Stimulated activated naive CD8-positive, alpha-beta T cell treated with anti-CD3 and anti-CD28 coated beads, Interleukin-15, amount 100 ng/mL, for 72 hours (primary cell): ENCODE measurements at places on chromosomes 13 and 19.

- no peak for DNase-seq
These were observed at the start of gene WDR88 for GRCh38 chr19:33132021-33132420. Gene WDR88, plus strand, starts transcription at chr19:33132114. Its CDS starts 56 bp downstream, at chr19:33132170.

DNA sequence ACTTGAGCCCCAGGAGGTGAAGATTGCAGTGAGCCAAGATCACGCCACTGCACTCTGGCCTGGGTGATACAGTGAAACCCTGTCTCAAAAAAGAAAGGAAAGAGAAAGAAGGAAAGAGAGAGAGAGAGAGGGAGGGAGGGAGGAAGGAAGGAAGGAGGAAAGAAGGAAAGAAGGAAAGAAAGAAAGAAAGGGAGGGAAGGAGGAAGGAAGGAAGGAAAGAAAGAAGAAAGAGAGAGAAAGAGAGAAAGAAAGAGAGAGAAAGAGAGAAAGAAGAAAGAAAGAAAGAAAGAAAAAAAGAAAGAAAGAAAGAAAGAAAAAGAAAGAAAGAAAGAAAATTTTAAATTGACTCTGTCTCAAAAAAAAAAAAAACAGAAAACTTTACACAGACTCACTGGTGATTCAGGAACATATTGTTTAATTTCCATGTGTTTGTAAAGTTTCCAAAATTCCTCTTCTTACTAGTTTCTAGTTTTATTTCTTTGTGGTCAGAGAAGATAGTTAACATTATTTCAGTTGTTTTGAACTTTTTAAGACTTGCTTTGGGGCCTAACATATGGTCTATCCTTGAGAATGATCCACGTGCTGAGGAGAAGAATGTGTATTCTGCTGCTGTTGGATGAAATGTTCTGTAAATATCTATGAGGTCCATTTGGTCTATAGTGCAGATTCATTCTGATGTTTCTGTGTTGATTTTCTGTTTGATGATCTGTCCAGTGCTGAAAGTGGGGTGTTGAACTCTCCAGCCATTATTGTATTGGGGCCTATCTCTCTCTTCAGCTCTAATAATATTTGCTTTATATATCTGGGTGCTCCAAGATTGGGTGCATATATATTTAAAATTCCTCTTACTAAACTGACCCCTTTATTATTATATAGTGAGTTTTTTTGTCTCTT, 204.4 kb upstream of the SERP2 start:
- no peak for DNase-seq

- DNase-seq, result no peak
These were observed 71.5 kb downstream of the KCTD15 start for GRCh38 chr19:33868076-33868735.

DNA sequence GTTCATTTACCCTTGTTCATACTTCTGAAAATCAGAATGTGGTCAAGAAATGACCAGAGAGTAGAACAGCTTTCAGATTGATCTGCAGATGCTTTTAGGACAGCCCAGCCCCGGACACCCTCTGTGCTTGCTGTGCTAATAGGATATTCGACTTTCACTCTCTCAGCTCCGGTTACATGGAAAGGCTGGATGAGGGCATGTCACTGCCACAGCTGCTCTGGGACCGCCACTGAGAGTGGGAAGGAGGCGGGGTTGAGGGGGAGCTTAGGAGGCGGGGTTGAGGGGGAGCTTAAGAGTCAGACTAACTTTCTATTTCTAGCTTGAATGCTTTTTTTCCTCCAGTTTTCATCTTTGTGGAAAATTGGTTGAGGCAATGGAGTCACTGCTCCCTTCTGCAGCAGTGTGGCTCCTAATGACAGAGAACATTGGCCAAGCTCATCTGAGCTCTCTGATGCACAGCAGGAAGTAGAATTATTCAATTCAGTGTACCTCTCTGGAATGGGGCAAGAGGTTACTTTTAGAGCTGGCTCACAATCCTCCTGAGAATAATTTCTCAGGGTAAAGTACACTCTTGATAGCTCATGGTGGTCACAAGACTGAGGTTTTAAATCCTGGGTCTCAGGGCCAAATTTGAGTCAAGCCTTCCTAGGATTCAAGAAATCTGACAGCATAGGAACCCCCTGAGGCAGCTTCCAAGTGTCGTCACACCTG, 74.6 kb upstream of the NPAS1 start:
- no peak for DNase-seq

GRCh38 chr13:114212158-114212495, 22.6 kb upstream of the CDC16 start:
- no peak for DNase-seq

GRCh38 chr13:67574320-67575233, 344.4 kb upstream of the PCDH9 start:
- DNase-seq, result no peak

DNA sequence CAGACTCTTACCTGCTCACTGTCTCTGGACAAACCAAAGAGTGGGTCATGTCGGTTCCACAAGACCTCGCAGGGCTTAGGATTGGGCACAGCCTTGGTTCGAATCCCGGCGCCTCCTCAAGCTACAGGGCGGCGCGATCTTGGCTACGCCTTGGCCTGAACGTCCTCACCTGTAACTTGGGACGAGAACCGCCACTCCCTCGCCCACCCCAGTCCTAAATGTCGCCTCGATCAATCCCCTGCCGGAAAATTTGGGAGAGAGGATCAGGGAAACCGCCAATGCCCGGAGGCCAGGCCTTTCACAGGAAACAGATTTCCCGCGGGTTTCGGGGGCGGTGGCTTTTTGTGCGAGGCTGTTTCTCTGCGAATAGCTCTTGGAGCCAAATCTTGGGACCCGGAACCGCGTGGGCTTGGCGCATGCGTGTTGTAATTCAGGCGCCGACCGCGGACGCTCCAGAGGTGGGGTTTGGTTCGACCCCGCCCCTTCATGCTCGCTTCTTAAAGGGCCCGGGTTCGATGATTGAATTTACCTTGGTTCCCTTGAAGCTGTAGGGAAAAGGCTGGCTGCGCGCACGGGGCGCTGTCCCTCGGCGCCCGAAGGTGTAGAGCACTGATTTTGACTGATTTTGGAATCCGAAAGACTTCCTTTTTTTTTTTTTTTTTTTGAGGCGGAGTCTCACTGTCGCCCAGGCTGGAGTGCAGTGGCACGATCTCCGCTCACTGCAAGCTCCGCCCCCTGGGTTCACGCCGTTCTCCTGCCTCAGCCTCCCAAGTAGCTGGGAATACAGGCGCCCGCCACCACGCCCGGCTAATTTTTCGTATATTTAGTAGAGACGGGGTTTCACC, at the start of gene NR2C2AP:
TSS of gene NR2C2AP (minus strand) at position 403 of the 845 bp plus-strand sequence. CDS start at position 49, 354 bp downstream.
- DNase-seq, result peak; percentile 89

DNA sequence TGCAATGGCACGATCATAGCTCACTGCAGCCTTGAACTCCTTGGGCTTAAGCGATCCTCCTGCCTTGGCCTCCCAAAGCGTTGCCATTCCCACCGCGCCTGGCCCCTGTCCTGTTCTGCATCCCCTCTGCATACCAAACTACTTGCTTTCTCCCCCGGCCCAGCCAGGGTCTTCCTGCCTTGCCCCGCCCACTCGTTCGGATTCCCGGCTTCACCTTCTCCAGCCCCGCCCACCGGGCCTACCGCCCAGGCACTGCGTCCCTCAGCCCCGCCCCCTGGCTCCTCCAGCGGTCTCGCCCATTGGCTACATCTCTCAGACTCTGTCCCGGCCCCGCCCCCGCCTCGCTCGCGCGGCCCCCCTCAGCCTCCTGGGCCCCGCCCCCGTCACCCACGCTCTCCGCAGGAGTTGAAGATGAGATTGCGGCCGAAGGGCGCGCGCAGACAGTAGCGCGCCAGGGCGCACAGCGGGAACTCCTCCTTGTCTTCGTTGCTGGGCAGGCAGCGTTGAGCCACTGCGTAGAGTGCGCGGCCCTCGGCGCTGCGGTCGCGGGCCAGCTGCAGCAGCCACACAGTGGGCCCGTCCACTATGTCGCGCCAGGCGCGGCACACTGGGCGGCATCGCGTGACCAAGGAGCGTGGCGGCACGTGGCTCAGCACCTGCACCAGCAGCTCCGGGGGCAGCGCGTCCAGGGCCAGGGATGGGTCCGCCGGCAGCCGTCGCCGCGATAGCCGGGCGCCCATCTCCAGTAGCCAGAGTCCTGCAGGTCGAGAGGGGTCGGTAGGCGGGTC, 19.0 kb downstream of the MRPS12 start:
- peak; percentile 82 for DNase-seq

GRCh38 chr19:47370045-47370611, 21.0 kb downstream of the DHX34 start:
- DNase-seq, result no peak

DNA sequence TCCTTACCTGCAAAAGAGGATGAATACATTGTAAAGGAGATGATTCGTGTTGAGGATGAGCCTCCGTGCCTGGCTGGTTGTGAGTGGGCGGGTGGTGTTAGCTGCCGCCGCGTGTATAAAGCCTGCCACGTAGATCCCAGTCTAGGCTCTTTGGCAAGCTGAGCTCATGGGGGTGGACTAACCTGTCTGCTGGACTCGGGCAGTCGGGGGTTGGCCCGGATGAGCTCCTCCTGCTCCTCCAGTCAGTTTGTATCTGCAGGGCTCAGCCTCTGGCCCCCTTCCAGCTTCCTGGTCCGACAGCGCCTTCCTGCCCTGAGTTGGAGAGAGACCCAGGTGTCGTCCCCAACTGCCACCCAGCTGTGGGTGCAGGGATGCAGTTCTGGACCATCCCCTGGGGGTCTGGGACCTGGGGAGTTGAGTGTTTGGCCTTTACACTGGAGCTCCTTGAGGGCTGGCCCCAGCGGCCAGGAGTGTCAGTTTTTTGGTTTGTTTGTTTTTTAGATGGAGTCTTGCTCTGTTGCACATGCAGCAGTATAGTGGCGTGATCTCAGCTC, 20.9 kb downstream of the TECR start:
- DNase-seq, result no peak

GRCh38 chr13:55553701-55554100, 1587.0 kb upstream of the PRR20A start:
- no peak for DNase-seq

DNA sequence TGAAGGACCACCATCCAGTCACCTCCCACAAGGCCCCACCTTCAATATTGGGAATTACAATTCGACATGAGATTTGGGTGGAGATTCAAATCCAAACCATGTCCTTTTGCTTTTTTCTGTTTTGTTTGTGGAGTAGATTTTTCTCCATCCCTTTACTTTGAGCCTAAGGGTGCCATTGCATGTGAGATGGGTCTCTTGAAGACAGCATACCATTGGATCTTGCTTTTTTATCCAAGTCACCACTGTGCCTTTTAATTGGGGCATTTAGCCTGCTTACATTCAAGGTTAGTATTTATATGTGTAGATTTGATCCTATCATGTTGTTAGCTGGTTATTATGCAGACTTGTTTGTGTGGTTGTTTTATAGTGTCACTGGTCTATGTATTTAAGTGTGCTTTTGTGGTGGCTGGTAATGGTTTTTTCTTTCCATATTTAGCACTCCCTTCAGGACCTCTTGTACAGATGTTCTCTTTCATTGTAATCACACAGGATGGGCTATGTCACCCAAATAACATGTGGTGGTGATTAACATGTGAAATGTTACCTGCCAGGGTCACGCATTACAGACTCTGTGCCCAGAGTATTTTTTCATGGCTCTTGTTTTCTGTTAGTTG, 58.0 kb downstream of the ZNF823 start:
- DNase-seq, result no peak

- DNase-seq, result no peak
These were observed 9.4 kb upstream of the SBK3 start for GRCh38 chr19:55554741-55555152.

DNA sequence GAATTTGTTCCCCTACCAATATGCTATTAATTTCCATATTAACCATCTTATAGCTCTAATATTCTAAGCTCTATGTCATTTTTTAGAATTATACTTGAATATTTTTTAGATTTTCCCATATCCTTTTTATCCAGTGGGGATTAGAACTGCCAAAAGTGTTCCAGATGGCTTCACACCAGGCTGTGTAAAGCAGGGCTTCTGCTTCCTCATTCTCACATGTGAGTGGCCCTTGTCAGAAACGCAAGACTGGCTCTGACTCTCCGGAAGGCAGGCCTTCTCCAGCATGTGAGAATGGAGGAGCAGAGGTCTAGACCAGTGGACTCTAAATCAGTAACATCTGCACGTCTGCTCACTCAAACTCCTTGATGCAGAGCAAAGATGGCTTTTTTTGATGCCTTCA, 650.1 kb downstream of the FGF9 start:
- DNase-seq, result no peak

GRCh38 chr13:33154911-33155310, 130.6 kb downstream of the STARD13 start:
- DNase-seq, result no peak

DNA sequence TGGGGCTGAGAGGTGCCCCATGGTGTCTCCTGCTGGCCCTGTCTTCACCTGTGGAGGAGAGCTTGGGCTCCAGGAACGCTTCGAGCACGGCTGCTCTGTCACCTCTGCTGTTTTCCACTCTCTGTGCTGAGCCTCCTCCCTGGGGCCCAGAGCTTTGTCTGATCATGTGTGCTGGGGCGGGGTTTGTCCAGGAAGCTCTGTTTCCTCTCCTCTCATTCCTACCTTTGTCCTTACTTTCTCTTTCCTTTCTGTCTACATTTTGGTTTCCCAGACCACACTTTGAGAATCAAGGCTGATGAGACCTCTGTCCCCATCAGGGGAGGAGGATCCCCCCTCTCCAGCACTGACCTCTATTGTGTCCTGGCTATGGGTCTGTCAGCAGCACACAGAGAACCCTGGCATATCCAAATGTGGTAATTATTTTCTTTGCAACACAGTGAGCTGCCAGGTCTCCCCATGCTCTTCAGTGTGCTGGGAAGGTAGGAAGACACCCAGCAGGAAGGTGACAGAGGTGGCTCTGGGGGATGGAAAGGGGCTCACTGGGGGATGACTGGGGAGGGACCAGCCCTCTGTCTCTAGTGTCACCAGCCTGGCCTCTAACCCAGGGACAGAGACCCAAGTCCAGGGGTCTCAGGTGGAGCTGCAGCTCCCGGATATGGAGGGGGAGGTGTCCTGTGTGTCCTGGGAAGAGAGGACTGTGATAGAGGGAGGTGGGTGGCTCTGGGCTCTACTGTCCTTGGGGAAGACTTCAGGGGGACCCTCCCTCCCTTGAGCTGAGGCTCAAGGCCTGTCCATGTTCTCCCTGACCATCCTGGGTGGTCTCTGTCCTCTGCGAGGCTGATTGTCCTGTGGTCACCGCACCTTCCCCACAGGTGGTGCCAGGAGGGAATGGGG, at the start of gene CEACAM1:
TSS of gene CEACAM1 (minus strand) at position 128 of the 894 bp plus-strand sequence. CDS start at position 21, 107 bp downstream.
- DNase-seq, result peak; percentile 52

DNA sequence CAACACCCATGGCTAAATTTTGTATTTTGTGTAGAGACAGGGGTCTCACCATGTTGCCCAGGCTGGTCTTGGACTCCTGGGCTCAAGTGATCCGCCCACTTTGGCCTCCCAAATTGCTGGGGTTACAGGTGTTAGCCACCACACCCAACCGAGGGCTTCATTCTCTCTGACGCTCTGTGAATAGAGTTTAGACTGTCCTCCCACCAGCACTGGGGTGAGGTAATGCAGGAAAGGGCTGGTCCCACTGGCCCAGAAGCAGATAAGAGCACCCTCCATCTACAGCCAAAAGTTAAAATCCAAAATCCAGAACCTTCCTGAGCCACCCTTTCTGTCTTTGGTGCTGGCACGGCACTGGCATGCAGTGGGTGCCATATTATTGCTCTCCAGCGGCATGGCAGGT, 31.8 kb upstream of the HOMER3 start:
- DNase-seq, result no peak

- no peak for DNase-seq
These were observed 130.1 kb upstream of the ZNF91 start for GRCh38 chr19:23525276-23525852.

- DNase-seq, result no peak
These were observed 214.7 kb downstream of the POSTN start for GRCh38 chr13:37383856-37384370.
